Midbrain (tissue), 1 donor: ENCODE measurements at places on chromosomes 7 and 10.

DNA sequence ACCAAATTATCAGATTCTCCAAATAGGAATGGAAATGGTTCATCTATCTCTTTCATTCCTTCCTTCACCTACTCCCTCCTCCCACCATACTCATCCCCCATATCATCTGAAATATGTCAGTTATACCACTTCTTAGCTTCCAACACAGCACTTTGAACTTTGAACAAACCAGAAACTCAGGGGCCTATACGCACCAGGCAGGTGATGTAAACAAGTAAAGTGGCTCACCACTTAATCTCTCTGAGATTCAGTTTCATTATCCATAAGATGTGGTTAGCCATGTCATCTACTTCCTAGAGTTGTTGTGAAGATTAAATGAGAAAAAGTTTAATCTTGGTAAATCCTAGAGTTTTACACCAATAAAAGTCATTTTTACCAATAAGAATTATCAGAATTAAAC is 65.9 kb upstream of the LRRN3 start:
- no peak for DNase-seq

GRCh38 chr10:106877574-106877973 is 286.9 kb downstream of the SORCS1 start:
- no peak for DNase-seq

DNA sequence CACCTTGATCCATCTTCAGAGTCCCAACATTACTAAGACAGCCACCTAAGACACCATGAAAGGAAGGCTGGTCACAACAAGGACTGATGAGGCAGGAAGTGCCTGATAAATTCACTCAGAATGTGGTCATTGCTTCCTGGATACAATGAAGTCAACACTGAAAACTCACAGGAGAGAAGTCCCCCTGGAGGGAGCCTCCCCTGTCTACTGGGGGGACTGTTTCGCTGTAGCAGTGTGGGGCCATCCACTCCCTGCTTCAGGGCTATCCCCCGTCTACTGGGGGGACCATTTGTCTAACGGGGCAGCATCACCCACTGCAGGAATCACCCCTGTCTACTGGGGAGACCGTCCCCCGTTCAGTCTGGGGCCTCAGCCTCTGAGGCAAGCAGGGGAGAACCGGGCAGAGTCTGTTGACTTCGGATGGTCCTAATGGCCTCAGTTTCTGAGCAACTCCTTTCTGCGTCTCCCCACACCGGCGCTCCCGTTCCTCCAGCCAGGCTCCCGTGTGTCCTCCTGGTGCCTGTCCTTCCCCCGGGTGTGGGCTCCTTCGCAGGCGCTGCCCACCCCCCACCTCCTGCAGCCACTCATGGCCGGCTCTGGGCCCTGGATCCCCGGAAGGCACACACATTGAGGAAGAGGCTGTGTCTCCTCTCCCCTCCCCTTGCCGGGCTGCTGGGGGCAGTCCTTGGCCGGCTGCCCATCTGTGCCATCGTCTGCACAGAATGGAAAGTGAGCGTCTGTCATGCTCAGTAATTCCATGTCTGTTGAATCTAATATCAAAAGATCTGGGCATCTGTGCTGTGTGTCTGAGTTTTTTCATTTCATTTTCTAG is 59.9 kb upstream of the DNAJB6 start:
- DNase-seq: no peak

GRCh38 chr10:47336387-47337134 is 11.6 kb upstream of the RBP3 start:
- DNase-seq: no peak

- DNase-seq: no peak
Measured at GRCh38 chr10:132780356-132780755, 5.6 kb downstream of the NKX6-2 start.

GRCh38 chr7:5282543-5283316 is at the start of gene SLC29A4:
SLC29A4 (plus strand) TSS chr7:5282943; CDS start chr7:5287817, 4,874 bp downstream.
- DNase-seq: peak; percentile 34

DNA sequence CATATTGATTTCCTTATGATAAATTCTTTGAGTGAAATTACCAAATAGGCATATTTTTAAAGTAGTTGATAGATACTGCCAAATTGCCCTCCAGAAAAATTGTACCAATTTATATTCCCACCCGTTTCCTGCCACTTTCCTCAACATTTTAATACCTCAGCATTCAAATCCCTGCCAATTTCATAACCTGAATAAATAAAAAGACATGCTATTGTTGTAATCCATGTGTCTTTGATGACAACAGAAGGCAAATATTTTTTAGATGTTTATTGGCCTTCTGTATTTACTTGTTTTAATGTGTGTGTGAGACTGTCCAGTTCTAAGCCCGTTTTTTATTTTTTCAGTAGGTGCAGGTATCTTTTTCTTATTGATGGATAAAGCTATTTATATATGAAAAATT is 71.7 kb downstream of the TEX36 start:
- DNase-seq: no peak

DNA sequence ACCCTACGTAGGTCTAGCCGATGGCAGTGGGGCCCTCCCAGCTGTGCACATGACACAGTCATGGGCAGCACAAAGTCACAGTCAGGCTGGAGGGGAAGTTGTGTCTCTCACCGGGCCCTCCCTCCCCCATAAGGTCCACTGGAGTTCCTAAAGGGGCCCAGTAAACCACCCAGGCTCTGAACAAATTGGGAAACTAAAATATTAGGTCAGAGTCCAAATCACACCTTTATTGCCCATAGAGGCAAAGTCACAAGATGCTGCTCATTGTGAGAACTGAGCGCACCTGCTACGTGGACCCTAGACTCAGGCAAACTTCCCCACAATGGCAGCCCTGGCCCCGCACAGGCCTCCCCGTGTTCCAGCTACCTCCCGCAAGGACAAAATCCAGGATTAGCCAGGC is 45.2 kb upstream of the SH2B2 start:
- DNase-seq: no peak
